ENCODE measurements at places on chromosomes 11 and 22.

- DNase-seq, result no peak
Observed at GRCh38 chr11:115627071-115627470, 122.9 kb upstream of the CADM1 start.

DNA sequence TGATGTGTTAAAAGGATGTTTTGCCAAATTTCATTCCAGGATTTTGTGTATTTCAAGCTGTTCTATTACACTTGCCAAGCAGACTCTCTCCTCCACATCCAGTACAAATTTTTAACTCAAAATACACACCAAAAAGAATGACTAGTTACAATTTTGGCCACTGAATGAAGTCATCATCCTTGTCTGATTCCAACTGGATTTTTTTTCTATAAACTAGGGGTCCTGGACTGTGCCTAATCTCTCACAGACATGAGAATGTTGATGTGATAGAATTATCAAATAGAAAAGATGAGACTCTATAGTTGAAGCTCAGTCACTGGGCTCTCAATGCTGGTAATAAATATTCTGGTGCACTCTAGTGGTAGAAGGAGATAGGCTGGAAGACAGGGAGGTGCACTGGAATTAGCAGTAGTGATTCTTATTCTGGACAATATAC lies 85.8 kb downstream of the FANCF start:
- no peak for DNase-seq

GRCh38 chr22:26568207-26568706 lies 21.7 kb downstream of the TPST2 start:
- no peak for DNase-seq

- no peak for DNase-seq
Observed at GRCh38 chr11:65425105-65425970, 2.7 kb downstream of the NEAT1 start.

GRCh38 chr11:66112601-66113499 lies 42.8 kb downstream of the PACS1 start:
- DNase-seq, result no peak

GRCh38 chr11:12137005-12137690 lies 26.8 kb downstream of the MICAL2 start:
- peak; percentile 33 for DNase-seq

GRCh38 chr11:67689178-67689577 lies 14.8 kb upstream of the ALDH3B2 start:
- DNase-seq, result no peak

DNA sequence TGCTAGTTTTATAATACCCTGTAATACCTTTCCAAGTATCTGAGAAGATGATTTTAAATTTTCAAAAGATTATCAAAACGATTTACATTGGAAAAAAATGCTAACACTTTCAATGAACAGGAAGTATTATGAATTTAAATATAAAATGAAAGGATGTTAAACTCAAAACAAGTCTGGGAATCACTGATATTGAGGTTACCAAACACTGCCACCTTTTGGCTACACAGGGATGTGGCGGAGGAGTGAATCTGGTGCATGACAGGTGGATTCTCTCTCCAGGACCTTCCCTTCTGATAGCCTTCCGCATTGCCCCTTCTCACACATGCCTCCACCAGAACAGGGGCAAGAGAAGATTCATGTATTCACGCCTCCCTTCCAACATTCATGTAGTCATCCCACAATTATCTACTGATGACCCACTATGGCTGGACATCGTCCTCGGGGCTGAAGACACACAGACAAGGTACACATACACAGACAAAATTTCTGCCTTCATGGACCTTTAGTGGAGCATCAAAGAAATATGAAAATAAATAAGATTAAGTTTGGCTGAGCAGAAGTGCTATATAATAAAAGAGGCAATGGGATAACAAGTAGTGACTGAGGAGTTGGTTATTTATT lies 34.7 kb downstream of the ATG16L2 start:
- no peak for DNase-seq

DNA sequence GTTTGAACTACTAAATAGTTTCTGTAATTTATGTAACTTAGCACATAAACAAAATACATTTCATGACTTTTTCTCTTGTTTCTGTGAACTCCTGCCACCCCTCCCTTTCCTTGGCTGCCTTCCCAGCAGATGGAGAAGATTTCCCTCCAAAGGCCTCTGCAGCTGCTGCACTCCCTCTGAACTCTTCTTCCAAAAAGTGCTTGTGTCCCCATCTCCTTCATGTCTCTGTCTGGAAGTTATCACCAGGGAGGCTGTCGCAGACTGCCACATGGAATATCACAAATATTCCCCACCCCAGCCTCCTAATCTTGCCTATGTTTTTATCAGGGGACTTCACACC lies 1068.3 kb downstream of the OPCML start:
- no peak for DNase-seq

DNA sequence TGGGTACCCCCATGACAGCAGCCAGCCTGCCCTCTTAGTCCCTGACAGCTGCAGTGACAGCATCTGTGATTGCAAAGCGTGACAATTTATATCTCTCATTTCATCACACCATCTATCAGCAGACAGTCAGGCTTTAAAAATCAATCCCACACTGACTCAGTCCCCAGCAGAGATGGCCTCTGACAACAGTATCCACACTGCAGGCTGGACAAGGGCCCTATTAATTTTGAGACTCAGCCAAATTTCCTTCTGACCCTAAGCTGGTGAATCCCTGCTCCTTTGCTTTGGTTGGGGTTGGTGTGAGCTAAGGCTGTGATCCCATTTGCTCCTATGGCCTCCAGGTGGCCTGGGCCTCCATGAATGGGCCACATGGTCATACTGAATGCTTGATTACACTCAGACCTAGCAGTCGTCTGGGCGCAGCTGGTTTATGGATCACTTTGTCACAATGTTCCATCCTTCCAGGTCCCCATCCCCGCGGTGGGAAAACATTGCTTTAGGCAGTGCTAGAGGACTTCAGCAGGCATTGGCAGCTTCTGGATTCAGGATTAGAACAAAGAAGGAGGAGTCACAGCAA lies 68.2 kb upstream of the B3GAT1 start:
- no peak for DNase-seq

- no peak for DNase-seq
Observed at GRCh38 chr11:49995565-49995964, 13.2 kb upstream of the OR4C12 start.

DNA sequence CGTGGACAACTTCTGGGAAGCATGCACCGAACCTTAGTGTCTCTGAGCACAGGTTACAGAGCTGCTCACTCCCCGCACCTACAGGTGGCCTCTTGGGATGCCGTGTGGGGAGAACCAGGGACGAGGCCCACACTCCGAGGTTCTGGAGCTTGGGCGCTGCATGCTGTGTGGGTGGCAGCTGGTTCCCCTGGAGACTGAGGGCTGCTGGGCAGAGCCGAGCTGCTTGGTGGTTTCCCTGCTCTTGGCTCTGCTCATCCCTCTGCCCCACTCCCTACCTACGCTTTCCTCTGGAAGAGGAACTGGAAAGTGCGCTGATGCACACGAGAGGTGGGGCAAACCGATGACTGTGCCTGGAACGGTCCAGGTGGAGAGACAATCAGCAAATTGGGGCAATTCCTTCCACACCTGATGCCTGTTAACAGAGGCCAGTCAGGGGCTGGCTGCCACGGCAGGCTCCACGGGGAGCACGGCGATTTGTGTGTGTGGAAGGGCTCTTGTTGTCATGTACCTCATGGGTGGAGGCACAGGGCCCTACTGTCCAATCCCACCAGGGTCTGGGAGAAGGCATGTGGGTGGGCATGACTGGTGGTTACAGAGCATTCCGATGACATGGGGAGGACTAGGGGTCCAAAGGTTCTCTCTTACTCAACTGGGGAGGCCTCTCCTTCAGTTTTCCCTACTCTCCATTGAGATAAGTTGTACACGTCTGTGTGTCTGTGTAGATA lies 60.9 kb downstream of the ST14 start:
- DNase-seq, result no peak

DNA sequence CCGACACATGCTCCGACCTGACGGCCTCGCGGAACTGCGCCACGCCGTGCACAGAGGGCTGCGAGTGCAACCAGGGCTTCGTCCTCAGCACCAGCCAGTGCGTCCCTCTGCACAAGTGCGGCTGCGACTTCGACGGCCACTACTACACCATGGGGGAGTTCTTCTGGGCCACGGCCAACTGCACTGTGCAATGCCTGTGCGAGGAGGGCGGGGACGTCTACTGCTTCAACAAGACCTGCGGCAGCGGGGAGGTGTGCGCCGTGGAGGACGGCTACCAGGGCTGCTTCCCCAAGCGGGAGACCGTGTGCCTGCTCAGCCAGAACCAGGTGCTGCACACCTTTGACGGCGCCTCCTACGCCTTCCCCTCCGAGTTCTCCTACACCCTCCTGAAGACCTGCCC lies 26.8 kb downstream of the TECTA start:
- no peak for DNase-seq

- no peak for DNase-seq
Observed at GRCh38 chr11:115123641-115124040, 380.6 kb downstream of the CADM1 start.

DNA sequence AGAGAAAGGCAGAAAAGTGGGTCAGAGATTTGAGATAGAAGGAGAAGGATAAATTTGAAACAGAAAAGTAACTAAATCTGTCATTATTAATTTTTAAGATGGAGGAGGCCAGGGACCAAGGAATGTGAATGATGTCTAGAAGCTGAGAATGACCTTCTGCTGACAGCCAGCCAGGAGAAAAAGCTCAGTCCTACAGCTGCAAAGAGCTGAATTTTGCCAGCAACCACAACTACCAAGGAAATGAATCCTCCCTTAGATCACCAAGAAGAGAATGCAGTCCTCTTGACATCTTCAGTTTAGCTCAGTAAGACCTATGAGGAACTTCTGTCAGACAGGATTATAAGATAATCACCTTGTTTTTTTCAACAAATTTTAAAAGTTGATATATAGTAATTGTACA lies 538.2 kb downstream of the LRRC4C start:
- no peak for DNase-seq

- DNase-seq, result no peak
Observed at GRCh38 chr11:35116762-35117640, 22.0 kb upstream of the CD44 start.

GRCh38 chr11:62137276-62137861 lies 13.6 kb downstream of the INCENP start:
- peak; percentile 67 for DNase-seq

DNA sequence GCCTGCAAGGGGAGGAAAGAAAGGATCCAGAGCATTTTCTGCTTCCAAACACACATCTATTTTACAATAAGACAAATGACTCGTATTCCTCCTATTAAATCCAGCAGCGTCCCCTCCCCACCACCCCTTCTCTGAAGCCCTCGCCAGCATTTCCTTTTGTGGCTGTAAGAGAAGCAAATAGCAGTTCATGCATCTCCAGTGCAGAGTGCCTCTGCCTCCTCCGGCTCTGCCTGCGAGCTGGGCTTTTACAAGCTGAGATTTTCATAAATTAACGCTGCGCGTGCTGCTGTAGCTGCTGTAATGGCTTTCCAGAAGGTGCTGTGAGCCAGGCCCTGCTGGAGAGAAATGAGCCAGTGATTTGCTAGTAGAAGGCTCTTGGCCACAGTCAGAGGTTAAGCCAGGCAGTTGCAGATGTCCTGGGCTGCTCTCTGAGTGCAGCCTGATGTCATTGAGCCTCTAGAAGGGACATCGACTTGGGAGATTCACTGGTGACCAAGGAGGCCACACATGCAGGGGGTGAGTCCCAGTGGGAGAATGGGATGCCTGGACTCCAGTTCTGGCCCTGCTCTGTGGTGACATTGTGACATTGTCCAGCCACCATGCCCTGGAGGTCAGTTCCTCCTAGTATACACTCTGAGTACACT lies 134.5 kb upstream of the NAV2 start:
- DNase-seq, result peak; percentile 44

DNA sequence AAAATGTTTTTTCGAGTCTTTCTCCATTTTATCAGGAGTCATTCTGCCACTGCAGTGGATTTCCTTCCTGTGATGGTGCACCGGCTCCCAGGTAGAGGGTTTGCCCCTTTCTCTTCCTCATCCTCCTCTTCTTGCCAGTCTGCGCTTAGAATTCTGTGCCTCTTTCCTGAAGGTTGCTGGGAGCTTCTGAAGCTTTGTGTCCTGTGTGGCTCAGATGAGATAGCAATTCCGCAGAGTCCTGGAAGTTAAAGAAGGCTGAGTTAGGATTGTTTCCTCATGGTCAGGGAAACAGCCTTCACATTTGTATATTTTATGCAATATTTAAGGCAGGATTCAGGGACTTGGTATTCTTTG lies 264 bp downstream of the BCO2 start:
- DNase-seq, result no peak

- no peak for DNase-seq
Observed at GRCh38 chr11:106249617-106250239, 172.3 kb downstream of the AASDHPPT start.

GRCh38 chr11:125942771-125943428 lies 2.9 kb upstream of the VSIG10L2 start:
- DNase-seq, result no peak

DNA sequence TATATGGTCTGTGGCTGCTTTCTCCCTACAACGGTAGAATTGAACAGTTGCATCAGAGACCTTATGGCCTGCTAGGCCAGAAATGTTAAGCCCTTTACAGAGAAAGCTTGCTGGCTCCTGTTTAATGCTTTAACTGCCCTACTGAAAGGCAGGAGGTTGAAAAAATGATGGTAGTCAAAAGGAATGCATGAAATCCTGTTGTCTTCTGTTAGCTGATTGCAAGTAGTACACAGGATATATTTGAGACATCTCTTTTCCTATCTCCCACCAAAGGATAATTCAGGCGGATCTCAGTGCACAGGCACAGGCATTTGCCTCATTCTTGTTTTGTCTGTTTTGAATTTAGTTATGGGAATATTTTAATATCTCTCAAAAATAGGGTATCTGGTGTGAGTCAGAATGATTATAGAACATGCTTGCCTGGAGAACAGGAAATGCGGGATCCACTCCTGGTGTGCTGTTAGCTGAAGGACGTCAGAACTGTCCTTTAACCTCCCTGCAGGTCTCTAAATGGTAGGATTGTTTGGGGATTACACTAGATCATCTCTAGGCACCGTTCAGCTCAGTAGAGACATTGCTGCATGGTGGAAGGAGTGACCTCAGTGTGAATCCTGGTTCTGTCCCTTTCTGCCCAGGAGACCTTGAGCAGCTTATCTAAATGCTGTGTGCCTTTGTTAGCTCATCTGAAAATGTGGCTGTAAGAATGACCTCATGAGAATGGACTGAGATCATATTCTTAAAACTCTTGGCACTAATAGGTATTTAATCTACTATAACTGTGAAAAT lies 49.5 kb downstream of the PACS1 start:
- DNase-seq, result no peak

GRCh38 chr11:68002938-68003845 lies 705 bp downstream of the UNC93B1 start:
- no peak for DNase-seq

GRCh38 chr11:34732831-34733230 lies 111.9 kb downstream of the EHF start:
- DNase-seq, result no peak

- DNase-seq, result no peak
Observed at GRCh38 chr11:15471048-15471894, 356.5 kb downstream of the INSC start.

- DNase-seq, result no peak
Observed at GRCh38 chr11:20731676-20732215, 62.4 kb downstream of the NELL1 start.

DNA sequence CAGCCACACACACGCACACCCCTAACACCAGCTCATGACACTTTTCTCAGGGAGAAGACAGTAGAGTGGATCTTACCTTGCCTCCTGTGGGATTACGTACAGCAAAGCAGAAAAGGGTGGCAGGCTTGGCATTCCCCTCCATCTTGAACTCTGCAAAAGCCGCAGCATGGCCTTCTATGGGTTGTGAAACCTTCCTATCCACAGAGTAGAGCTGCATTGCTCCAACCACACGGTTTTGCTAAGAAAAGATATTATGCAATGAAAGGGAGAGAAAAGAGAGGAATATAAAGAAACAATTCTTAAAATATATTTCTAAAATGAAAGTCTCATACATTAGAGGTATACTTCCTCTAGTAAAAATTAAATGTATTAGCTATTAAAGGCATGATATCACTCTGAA lies 48.8 kb downstream of the CLTCL1 start:
- no peak for DNase-seq

Measured in cerebellar nuclear complex (tissue), 1 donor.